ENCODE measurements at places on chromosomes 2 and 18. TPM values are rescaled to one million over a fixed set of nuclear protein-coding genes. Genes with fewer than 3 reads are reported as not detected.

LOXHD1 gene
- not detected for total RNA-seq

PLGLB2 gene
- total RNA-seq: 254 TPM

FAM136A gene
- total RNA-seq: 24.3 TPM

- no peak for DNase-seq
Measured at GRCh38 chr2:230602562-230603230, 109.9 kb upstream of the CAB39 start.

- DNase-seq: no peak
Measured at GRCh38 chr2:177584030-177584692, 191.6 kb downstream of the AGPS start.

DNA sequence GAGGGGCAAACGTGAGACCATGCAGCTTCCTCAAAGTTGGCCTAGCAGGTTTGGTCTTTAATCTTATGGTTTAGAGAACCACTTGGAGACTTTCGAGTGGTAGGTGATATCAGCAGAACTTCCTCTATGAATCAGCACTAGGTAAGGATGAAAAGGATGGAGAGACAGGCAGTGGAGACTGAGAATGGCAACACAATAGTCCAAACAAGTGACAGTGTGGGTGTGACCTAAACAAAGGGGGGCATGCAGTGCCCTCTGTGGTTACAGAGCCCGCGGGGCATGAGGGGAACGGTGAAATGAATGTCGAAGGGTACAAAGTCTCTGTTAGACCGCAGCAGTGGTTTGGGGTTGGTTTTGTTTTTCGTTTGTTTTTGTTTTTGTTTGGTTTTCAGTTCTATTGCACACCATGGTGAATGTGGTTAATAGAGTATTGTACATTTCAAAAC lies 143.9 kb downstream of the L3MBTL4 start:
- no peak for DNase-seq

Measured in left lobe of liver (tissue), 2 donors.